ENCODE measurements at places on chromosomes 6 and 20. TPM values are rescaled to one million over a fixed set of nuclear protein-coding genes. Genes with fewer than 3 reads are reported as not detected.
A peak's percentile ranks its signal among the peaks of the same experiment; 100 is the strongest.

- no peak for DNase-seq
These were observed 3.4 kb upstream of the MICAL1 start for GRCh38 chr6:109458774-109459531.

- DNase-seq: no peak
These were observed 142.5 kb upstream of the SPACA1 start for GRCh38 chr6:87905101-87905641.

- DNase-seq: no peak
These were observed 17.5 kb upstream of the SAMHD1 start for GRCh38 chr20:36969051-36969450.

GRCh38 chr20:47489448-47489872 lies 12.2 kb upstream of the NCOA3 start:
- no peak for DNase-seq

DNA sequence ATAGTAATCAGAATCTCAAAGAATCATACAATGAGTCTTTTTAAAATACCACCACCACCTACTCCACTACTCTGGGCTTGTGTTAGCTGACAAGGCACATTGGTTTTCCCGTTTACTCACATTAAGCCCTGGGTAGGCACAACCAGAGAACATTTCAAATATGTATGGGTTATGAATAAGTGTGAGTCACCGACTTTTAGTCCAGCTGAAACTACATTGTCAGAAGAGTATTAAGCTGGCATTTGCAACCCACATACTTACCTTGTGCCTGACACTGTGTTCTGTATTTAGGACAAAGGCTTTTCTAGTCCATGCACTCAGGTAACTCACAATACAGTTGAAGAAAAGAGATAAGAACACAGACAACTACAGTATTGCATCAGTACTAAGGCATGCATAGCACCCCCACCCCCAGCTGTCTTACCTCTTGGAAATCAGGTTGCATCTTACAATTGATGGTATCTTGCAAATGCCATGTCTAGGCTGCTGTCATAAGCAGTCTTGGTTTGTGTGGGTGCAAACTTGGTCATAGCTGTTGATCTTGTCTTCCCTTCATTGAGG lies 40.3 kb upstream of the AHI1 start:
- DNase-seq: no peak

DNA sequence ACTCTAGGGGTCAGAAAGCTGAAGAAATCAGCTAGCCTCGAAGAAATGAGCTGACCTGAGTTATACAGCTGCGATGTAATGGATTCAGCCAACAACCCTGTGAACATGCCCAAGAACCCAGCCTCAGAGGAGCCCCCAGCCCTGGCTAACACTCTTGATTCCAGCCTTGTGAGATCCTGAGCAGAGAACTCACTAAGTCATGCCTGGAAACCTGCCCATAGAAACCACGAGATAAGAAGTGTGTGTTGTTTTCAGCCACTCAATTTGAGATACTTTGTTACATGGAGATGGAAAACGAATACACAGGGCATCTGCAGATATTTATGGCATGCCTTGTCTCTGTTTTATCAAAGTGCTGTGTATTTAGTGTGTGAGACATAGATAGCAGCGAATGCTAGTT lies 265.2 kb downstream of the QKI start:
- no peak for DNase-seq

DNA sequence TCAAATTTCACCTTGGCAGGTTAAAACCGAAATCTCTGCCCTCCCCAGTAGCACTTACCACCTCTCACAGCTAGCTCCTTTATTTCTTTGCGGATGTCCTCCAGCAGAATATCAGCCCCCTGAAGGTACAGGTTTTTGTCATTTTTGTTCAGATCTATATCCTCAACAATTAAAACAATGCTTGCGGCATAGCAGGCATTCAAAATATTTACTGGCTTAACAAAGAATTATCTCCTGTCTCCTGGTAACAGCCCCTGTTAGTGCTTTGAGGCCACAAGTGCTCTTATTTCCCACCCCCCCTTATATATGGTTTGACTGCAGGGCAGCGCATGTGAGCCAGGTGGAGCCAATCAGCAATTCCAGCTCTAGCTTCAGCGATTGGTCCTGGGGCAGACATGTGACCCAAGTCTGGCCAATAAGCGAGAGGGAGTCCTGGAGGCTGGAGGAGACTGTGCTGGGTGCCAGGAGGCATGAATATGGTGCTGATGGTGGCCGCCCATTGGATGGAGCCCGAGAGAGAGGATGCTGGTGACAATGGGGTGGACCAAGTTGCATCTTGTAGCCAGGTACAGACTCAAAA lies 21.0 kb downstream of the SULF2 start:
- DNase-seq: no peak

DNA sequence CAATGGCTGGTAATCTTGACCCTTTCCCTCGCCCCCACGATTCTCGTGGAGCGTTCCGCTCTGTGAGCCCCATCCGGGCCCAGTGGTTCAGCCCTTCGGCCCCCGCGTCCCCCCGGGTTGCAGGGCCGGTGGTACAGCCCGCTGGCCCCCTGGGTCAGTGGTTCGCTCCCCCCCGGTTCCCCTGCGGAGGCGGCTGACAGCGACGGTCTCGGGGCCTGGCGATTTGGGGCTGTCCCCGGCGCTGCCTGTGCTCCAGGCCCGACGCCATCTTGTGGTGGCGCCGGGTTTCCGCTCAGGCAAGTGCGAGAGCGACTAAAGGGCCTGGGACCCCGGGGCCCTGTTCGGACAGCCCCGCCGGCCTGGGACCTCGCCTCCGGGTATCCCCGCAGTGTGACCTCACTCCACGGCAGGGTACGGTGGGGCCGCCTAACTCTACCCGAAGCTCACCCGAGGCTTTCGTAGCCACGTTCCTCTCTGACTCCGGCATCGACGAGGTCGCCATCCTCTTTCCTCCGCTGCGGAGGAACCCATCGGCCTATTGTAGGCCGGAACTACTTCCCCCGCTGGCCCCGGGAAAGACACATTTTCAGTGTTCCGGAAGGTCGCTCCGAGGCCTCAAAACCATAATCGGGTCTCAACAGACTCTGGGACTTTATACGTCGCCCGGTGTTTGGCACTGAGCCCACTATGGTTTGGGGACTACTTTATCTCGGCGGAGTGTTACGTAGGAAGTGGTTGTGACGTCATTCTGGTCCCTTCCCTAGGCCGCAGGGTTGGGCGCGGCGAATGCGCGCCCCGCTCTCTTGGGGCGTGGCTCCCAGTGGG lies at the start of gene ZNF335:
Gene ZNF335 (minus strand): TSS at position 529 of the 825 bp plus-strand sequence. CDS start 793 bp downstream, outside the sequence.
- peak; percentile 97 for DNase-seq

GRCh38 chr6:112225691-112226090 lies 28.7 kb downstream of the LAMA4 start:
- peak; percentile 73 for DNase-seq

DNA sequence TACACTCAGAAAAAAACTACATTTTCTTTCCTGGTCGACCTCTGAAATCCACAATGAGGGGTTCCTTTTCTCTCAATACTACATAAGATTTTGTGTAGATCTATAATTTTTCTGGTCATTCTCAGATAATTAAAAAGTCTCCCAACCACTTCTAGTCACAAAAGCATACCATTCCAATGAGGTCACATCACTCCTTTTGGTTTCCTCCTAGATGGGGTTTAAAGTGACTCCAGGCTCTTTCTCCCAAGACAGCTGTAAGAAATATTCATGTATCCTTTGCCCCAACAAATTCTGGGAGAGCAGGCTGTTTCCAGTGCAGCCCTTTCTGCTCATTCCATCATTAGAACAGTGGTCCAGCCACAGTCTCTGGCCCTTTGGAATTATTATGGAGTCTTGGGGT lies 43.1 kb upstream of the BEND6 start:
- no peak for DNase-seq

GRCh38 chr6:88899569-88900316 lies 63.7 kb downstream of the RNGTT start:
- DNase-seq: no peak

GRCh38 chr6:44672841-44673240 lies 285.3 kb downstream of the CDC5L start:
- DNase-seq: no peak

HUS1B gene
- total RNA-seq: 1.1 TPM

CDH22 gene
- 0.89 TPM for total RNA-seq

UST gene
- total RNA-seq: 25.0 TPM

TXLNB gene
- total RNA-seq: 15.0 TPM

KAT14 gene
- total RNA-seq: 10.4 TPM

ZFP57 gene
- 0.59 TPM for total RNA-seq

RIMS1 gene
- 1.8 TPM for total RNA-seq

EMILIN3 gene
- total RNA-seq: 18.4 TPM

KIF13A gene
- 46.1 TPM for total RNA-seq
